ENCODE measurements at places on chromosomes 5 and 9.

DNA sequence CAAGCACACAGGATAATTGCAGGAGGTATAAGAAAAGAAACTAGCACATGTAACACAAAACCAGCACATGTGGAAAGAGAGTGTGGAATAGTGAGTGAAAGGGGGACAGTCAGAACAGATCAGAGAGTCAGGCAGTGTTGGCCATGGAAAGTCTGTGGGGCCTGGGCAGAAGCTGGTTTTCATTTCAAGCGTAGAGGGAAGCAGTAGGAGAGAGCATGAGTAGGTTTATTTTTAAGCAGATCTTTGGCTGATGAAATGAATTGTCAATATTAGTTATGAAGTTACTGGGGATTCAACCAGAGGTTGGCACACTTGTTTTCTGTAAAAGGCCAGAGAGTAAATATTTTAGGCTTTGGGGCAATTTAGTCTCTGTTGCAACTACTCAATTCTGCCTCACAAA is 283.1 kb downstream of the SMARCA2 start:
- no peak for DNase-seq

DNA sequence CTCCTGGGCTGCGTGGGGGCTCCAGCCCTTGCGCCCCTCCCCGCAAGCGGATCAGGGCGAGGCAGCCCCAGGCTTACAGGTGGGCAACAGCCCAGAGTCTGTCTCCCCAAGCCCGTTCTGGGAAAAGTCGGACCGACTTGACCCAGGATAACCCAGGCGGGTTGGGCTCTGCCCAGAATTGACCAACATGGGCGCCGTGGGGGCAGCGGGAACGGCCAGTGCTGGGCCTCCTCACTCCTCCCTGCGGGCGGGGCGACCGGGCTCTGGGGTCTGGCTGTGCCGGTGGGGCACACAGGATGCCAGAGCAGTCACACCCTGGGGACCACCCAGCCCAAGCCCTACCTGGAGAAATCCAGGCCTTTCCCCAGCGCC is 15.3 kb upstream of the SYNPO start:
- DNase-seq: no peak

DNA sequence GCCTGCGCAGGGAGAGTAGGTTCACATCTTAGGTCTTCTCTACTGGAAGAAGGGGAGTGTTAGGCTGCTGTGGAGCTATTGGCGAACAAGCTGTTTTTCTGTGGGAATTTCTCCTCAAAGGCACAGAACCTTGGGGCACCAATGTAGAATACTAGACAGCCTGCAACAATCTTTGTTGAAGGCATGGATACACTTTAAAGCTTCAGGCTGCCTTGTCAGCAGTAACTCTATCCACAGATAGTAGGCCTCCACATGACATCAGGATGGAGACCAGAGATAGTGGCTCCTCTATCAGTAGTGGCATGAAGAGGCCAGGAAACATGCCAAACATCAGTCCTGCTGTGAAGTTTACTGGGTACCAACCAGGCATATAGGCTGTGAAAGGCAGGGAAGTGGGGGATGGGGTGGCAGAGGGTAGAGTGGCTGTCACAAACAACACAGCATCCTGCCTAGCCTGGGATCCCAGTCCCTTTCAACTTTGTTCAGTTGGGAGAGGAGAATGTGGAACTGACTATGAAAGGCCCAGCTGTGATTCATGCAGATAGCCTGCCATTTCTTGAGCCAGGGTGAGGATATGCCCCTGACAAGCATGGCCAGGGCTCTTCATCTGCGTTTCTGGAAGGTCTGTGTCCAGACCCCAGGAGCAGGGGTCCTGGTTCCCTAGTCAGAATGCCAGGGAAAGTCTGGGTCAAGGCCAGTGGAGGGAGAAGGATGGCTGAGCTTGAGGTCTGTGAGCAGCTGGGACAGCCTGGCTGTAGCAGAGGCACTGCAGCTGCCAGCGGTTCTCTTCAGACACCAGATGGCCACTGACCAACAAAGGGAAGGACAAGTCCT is 1.0 kb upstream of the HK3 start:
- DNase-seq: no peak

DNA sequence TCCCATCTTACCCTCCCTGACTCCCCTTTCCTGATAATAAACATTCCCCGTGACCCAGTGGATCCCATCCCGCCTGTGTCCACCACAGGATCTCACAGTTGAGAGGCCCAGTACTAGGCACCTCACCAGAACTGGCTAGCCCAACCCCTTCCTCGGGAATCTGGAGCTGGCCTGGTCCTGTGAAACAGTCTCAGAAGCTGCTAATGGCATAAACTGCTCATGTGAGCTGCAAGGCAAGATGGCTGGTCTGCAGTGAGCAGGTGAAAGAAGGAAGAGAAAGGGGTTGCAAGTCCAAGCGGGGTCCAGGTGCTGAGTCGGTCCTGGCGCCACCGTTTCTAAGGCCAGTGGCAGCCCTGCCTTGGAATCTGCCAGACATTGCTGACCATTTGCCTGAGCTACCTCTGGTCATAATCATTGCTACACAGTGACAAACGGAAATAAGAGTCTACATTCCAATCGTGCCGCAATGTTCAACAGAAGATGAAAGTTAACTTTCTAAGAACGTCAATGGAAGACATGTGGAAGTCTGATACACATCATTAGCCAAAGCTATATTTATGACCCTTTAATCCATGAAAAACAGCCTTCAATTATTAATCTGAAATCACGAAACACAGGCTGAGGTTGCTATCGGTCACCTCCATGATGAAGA is 33.7 kb downstream of the DNAH5 start:
- no peak for DNase-seq

GRCh38 chr5:78127875-78128274 is 166.6 kb downstream of the AP3B1 start:
- DNase-seq: no peak

- DNase-seq: no peak
These were observed 52.6 kb downstream of the GNA14 start for GRCh38 chr9:77595426-77596095.

GRCh38 chr5:115553082-115553481 is 8.5 kb upstream of the FEM1C start:
- DNase-seq: no peak

- no peak for DNase-seq
These were observed 149.1 kb downstream of the TLE1 start for GRCh38 chr9:81540142-81540710.

GRCh38 chr5:168339109-168339771 is 47.8 kb downstream of the WWC1 start:
- no peak for DNase-seq

DNA sequence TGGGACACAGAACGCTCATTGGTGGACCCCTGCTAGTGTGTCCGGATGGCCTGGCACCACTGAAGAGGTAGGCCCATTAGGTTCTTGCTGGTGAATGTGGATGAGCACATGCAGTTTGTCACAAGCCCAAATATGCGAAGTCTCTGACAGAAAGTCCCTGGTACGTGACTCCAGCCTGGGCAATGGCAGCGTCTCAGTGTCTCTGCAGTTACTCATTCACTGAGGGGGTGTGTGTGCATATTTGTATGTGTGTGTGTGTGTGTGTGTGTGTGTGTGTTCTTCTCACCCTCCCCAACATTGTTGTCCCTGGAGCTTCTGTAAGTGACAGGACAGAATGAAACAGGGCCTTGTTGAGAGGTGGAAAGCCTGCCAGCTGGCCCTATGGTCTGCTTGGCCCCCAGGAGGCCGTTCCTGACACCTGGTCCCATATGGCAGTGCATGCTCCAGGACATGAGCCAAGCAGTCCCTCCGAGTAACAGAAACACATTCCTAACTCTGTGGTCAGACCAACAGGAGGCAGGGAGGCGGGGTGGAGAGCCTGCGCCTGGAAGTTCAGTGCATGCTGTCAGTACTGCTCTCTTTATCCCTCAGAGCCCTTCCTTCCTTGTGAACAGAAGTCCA is 169.9 kb downstream of the SLC28A3 start:
- no peak for DNase-seq

GRCh38 chr9:122382901-122383850 is 12.4 kb downstream of the PTGS1 start:
- no peak for DNase-seq

GRCh38 chr5:8418049-8418426 is 549.1 kb downstream of the MTRR start:
- no peak for DNase-seq

DNA sequence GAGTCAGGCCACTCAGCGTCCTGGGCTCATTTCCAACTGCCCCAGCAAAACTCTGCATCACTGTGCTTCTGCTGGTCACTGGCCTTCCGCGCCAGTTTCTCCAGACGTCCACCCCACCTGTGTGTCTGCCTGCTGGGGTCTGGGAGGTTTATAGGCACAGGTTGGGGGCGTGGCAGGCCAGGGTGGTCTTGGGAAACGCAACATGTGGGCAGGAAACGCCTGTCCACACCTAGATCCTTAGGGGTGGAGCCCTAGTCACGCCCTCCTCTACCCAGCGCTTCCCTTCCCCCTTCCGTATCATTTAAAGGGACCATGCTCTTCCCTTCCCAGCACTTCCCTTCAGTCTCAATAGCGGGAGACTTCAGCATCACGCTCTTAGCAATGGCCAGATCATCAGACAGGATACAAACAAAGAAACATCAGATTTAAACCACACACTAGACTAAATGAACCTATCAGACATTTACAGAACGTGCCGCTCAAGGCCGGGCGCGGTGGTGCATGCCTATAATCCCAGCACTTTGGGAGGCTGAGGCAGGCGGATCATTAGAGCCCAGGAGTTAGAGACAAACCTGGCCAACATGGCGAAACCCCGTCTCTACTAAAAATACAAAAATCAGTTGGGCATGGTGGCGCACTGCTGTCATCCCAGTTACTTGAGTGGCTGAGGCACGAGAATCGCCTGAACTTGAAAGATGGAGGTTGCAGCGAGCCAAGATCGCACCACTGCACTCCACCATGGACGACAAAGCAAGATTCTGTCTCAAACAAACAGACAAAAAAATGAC is 11.8 kb upstream of the BTNL9 start:
- DNase-seq: no peak

DNA sequence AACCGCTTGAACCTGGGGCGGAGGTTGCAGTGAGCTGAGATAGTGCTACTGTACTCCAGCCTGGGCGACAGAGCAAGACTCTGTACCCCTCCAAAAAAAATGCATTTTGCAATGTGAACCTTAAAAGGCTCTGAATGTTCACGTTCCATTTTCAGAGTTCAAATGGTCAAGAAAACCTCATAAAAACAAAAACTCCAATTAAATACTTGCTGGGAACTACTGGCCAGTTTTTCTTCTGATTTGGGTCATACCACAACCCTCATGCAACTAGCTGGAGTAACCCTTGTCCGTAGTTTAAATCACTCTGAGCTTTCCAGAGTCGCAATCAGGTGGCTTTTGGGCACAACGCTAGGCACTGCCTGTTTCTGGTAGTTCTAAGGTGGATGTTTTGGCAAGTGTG is 2.3 kb upstream of the OTULINL start:
- no peak for DNase-seq
